ENCODE measurements at places on chromosomes 16 and 17. TPM values are rescaled to one million over a fixed set of nuclear protein-coding genes. Genes with fewer than 3 reads are reported as not detected.

DNA sequence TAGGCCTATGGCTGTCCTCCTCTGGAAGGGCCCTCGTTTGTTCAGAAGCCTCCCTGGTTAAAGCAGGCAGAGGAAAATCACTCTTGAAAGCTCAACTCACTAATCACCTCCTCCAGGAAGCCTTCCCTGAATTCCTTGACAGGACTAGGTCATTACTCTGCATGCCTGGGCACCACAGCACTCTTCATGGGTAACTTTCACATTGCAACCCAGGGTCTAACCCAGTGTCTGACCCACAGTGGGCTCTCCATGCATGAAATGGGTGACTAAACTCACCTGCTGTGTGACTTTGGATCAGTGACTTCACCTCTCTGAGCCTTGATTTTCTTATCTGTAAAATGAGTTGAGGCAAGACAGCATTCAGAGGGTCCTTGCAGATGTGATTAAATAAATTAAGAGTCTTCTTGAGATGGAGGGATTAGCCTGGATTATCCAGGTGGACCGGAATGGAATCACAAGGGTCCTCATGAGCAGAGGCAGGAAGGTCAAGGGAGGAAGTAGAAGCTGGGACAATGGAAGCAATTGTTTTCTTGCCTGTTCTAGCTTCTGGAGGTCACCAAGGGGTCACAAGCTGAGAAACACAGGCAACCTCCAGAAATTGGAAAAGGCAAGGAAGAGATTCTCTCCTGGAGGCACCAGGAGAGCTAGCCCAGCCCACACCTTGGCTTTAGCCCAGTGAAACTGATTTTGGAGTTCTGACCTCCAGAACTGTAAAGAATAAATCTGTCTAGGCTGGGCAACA lies 3.8 kb upstream of the RAI1 start:
- DNase-seq: no peak
- H3K27ac ChIP-seq: no peak overlapping the region
- peak overlapping the region; percentile 31 for H3K4me3 ChIP-seq
- no peaks in the 10 kb centered on the region for H3K27me3 ChIP-seq
- H3K36me3 ChIP-seq: no peaks in the 10 kb centered on the region
- H3K4me1 ChIP-seq: peaks cover 42% of the 10 kb centered on the region

- DNase-seq: no peak
- H3K4me1 ChIP-seq: no peaks in the 10 kb centered on the region
- H3K4me3 ChIP-seq: no peak overlapping the region
- H3K27me3 ChIP-seq: no peaks in the 10 kb centered on the region
- no peak overlapping the region for H3K27ac ChIP-seq
Measured at GRCh38 chr16:4443271-4443670, 17.6 kb downstream of the DNAJA3 start.

GRCh38 chr16:8957509-8958157 lies 6.1 kb downstream of the USP7 start:
- H3K36me3 ChIP-seq: no peaks in the 10 kb centered on the region
- H3K27me3 ChIP-seq: no peaks in the 10 kb centered on the region
- H3K4me3 ChIP-seq: peak overlapping the region; percentile 69
- DNase-seq: no peak
- H3K27ac ChIP-seq: no peak overlapping the region

DNA sequence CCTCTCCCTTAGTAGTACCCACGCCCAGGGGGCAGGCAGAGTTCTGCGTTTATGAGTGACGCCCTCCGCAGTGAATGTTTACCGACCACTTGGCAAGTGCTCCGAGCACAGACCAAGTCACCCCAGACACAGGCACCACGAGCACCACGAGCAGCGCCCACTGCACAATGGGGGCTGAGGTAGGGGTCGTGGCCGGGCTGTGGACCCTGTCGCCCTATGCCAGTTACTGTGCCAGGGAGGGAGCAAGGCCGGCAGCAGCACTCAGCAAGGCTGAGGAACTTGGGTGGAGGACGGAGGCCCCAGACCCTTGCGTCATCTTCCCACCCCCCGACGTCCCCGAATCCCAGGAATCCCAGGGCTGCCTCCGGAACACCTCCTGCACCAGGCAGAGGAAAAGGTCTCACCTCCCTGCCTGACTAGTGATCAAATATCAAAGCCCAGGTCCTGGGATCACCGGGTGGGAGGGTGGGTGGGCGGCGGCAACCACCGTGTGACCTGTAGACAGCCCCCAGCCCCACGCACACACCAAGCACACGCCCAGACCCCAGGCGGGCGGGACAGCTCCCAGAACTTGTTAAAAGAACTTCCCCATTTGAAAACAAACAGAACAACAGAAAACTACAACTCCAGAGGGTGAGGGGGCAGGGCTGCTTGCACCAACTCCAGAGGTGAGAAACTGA lies 5.4 kb downstream of the VASN start:
- H3K4me3 ChIP-seq: no peak overlapping the region
- no peaks in the 10 kb centered on the region for H3K36me3 ChIP-seq
- H3K27ac ChIP-seq: no peak overlapping the region
- DNase-seq: no peak

DNA sequence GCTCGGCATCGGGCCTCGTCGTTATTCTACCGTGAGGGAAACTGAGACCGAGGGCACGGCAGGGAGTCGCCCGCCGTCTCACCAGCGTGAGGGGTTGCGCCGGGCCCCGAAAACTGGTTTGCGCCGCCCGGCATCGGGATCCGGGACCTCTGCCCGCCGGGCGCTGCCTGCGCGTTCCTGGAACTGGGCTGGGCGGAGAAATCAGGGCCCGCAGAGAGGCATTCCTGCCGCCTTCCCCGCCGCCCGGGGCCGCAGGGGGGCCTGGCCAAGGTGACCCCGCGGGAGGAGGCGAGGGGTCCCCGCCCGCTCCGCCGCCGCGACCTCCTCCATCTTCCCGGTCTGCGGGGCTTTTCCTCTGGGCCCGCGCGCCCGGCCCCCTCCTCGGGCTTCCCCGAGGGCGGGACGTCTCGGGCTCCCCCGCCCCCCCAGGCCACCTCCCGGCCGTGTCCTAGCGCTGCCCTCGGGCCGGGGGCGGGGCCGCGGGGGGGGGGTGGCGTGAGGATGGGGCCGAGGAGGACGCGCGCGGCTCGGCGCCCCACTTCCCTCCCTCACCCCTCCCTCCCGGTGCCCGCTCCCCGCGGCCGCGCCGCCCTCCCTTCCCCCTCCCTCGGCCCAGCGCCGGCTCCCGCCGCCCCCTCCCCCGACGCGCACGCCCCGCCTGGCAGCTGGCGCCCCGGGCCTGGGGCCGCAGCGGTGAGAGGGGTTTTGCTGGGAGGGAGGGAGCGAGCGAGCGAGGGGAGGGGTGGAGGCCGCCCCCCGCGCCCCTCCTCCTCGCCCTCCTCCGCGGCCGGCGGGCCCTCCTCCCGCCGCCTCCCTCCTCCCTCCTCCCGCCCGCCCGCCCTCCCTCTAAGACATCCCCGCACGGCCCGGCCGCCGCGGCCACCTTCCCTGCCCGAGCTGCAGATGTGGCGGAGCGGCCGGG lies at the start of gene GLIS2:
Gene GLIS2 (plus strand): TSS at position 882 of the 922 bp plus-strand sequence. CDS start 16,214 bp downstream, outside the sequence.
- peak; percentile 66 for DNase-seq
- H3K27ac ChIP-seq: no peak within 1 kb of the TSS
- H3K36me3 ChIP-seq: no peaks in the 10 kb centered on the region
- peaks cover 23% of the 10 kb centered on the region for H3K4me1 ChIP-seq

GRCh38 chr17:19347323-19348080 lies 15.0 kb downstream of the B9D1 start:
- no peak overlapping the region for H3K4me3 ChIP-seq
- peak overlapping the region; percentile 64 for H3K27ac ChIP-seq
- no peaks in the 10 kb centered on the region for H3K27me3 ChIP-seq
- no peaks in the 10 kb centered on the region for H3K36me3 ChIP-seq
- peaks cover 8% of the 10 kb centered on the region for H3K4me1 ChIP-seq
- DNase-seq: no peak

The TNRC6C gene
- total RNA-seq: 40.5 TPM

The RABEP1 gene
- total RNA-seq: 57.9 TPM

The ZP2 gene
- not detected for total RNA-seq

The KRT32 gene
- total RNA-seq: not detected

The TSPOAP1 gene
- 27.9 TPM for total RNA-seq
